Aorta (tissue), 5 donors: ENCODE measurements at places on chromosomes 2 and 18. TPM values are rescaled to one million over a fixed set of nuclear protein-coding genes. Genes with fewer than 3 reads are reported as not detected.

- no peak for DNase-seq
These were observed 50.3 kb downstream of the DTNA start for GRCh38 chr18:34760444-34760843.

Gene LYPD6
- total RNA-seq = 0.23 TPM

Gene KCNF1
- total RNA-seq = not detected

Gene PECR
- total RNA-seq = 5.6 TPM

Gene VWA3B
- 1.0 TPM for total RNA-seq

DNA sequence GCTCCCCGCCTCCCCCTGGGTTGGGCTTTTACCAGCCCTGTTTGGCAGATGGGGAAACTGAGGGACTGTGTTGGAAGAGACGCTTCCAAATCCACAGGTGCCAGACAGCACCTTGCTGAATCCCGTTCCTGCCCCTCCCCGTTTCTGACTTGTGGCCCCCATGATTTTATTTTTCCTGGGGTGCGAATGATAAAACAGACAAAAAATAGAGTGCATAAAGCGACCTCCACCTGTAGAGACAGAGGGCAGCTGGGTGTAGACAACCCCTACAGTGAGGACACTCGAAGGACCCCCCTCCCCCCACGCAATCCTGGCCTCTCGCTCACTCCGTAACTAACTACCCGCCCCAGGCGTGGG, 2.2 kb upstream of the CTDSP1 start:
- no peak for DNase-seq

DNA sequence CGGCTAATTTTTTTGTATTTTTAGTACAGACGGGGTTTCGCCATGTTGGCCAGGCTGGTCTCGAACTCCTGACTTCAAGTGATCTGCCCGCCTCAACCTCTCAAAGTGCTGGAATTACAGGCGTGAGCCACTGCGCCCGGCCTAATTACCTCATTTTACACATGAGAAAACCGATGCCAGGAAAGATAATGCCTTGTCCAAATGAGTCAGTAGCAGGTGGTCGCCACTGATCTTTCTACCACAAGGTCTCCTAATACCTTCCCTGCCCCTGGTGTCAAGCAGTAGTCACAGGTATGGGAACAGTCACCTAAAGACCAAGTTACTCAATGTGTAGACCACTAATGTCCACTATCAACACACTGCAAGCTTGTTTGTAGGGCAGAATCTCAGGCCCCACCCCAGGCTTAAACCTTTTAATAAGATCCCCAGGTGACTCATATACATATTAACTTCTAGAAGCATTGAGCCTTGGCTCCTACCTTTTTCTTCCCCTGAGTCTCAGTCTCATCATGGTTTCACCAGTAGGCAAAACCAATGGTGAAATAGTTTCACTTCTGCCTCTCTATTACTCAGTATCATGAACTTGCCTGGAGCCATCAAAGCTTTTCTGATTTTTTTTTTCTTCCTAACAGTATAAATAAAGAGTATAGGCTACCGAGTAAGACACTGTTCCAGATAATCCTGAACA, 6.9 kb upstream of the EPB41L5 start:
- no peak for DNase-seq

Gene DPYSL5
- not detected for total RNA-seq

- no peak for DNase-seq
These were observed 164.3 kb upstream of the PIK3C3 start for GRCh38 chr18:41790687-41791086.

DNA sequence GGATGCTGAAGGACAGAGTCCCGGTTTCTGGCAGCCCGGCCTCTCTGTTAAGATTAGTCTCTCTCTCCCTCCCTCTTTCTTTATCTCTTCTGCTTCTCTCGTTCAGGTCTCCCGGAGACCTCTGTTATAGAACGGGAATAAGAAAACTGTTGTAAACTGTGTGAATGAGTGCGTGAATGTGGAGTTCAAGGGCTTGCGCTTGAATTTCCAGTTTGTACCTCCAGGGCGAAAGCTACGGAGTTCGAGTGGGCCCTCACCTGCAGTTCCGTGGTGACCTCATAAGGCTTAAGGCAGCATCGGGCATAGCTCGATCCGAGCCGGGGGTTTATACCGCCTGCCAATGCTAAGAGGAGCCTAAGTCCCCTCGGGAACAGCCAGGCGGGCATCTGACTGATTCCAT, 26.4 kb downstream of the SKA1 start:
- DNase-seq = no peak

Gene PCARE
- not detected for total RNA-seq

Gene SERPINB10
- total RNA-seq = not detected

GRCh38 chr2:96142217-96143113, 2.8 kb downstream of the DUSP2 start:
- peak; percentile 67 for DNase-seq

Gene VRK2
- 21.9 TPM for total RNA-seq

- no peak for DNase-seq
These were observed 72.3 kb upstream of the ATG16L1 start for GRCh38 chr2:233178994-233179847.

DNA sequence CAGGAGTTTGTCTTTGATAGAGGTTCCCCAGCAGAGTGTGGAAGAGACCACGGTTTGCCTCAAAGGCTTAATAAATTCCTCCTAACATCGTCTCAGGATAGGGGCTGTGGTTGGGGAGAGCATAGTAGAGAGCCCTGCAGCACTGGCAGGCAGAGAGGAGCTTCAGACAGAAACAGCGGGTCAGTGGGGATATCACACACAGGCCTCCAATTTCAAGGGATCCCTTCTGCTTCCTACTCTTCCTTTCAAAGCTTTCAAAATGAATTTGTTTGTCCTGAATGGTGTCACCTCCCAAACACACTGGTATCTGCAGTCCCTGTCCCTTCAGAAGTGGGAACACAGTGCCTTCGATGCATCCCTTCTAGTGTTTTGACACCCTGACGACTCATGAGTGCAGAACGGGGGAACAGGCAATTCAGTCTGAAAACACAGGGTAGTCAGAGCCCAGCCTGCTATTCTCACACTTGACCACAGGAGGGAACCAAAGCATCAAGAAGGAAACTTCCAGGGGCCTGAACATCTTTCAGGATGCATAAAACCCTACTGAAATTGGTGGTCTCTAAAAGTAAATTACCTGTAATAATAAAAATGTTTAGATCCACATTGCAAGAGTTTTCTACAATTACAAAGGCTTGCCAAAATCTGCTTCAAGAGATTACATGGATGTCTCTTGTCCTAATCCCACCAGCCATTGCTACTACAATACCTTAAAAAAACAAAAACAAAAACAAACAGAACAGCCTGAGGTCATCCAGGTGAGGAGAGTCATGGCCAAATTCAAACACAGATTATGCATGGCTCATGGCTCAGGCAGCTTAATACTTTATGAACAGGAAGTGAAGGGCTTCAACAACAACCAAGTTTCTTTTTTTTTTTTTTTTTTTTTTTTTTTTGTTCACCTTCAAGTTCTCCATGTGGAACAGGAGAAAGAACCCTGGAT, 49.8 kb downstream of the SLC14A2 start:
- no peak for DNase-seq

DNA sequence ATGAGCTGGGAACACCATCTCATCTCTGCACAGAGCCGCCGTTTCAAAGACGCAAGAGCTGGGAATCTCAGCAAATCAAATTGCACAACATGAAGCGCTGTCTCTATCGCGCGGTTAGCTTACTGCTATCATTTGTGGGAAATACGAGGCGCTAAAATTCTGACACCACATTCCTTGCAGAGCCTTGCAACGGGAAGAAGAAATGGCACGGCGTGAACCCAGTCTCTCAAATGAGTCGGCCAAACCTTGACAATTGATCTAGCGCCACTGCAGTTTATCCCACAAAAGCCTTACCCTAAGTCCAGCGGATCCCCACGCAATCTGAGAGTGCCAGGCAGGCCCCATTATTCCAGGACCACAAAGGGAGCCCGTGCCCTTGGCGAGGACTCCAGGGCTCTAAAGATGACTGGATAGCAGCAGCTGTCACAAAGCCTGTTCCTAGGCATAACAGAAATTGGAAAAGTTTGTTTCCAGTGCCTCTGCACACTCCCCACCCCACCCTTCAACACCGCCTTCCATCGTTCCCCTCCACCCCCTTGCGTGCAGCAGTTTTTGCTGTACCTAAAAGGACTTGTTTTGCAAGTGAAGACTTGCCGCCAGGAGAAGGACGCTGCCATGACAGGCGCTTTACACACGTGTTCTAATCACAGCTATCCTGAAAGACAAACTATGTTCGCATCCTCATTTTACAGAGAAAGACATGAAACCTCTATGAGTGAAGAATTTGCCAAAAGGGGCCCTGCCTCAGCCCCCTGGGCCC, 252.4 kb downstream of the EIPR1 start:
- no peak for DNase-seq

DNA sequence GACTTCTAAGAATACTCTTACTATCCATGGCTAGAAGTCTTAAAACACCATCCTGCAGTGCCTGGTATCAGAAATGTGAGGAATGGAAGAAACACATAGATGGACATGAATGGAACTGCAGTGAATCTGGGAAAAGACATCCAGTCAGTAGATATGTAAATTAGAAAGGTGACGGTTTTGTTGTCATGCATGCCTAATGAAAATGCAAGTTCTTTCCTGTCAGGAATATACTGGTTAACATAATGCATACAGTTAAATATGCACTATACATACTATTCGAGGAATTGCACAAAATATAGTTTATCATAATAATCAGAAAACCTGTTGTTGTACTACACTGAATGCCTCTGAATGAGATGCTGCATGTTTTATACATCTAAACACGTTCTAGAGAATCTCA, 190.6 kb upstream of the ITGA4 start:
- no peak for DNase-seq

Gene GALNT5
- total RNA-seq = 3.2 TPM

- no peak for DNase-seq
These were observed 26.5 kb upstream of the TWIST2 start for GRCh38 chr2:238821391-238821790.

DNA sequence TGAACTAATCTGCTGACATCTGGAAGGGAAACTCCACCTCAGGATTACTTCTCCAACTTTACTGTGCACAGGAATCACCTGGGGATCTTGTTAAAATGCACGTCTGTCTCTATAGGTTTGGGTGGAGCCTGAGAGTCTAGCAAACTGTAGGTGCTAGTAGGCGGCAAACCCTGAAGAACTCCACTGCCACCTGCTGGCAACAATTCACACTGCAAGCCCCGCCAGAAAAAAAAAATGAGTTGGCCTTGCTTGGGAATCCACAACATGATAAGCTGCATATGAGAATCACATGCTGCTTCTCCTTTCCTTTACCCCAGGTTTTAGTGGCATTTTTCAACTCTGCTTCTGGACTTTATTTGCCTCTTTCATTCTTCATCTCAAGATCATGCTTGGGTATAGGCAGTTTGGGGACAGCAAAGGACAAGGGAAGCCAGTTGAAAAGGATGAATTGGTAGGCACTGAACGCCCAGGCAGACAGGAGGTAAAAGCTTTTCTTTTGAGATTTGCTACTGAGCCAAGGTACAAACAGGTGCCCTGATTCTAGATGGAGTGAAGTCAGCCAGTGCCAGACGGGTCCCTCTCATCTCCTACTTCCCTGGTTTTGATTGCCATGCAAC, 88.8 kb downstream of the VIT start:
- no peak for DNase-seq

DNA sequence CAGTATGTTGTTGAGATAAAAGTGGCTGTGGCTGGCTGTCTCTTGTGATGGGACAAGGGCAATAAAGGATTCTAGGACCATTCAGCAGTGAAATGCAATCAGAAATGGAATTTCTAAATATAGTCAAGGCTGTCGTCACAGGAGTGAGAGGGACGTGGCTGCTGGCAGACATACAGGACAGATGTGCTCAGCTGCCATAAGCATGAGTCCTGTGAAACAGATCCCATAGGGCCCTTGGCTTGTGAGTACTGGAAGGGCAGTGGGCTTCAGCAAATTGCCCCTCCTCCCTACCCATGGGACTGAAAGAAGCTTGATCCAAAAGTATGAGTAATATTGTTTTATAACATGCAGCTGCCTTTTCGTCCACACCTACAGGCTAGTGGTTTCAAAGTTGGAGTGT, 4.2 kb upstream of the CNNM3 start:
- DNase-seq = no peak

DNA sequence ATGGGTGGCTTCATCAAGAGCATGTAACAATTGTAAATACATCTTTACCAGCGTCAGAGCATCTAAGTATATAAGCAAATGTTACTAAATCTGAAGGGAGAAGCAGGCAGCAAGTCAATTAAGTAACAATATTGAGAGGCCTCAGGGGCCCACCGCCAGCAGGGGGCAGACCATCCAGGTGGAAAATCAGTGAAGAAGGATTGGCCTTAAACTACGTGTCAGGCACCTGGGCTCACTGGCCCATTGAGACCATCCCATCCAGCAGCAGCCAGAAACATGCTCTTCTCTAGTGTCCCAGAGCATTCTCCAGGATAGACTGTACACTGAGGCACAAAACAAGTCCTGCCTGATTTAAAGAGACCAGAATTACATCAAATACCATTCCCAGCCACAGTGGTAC, 96.2 kb upstream of the SNTG2 start:
- DNase-seq = no peak

GRCh38 chr2:233926806-233927205, 9.6 kb downstream of the TRPM8 start:
- no peak for DNase-seq

DNA sequence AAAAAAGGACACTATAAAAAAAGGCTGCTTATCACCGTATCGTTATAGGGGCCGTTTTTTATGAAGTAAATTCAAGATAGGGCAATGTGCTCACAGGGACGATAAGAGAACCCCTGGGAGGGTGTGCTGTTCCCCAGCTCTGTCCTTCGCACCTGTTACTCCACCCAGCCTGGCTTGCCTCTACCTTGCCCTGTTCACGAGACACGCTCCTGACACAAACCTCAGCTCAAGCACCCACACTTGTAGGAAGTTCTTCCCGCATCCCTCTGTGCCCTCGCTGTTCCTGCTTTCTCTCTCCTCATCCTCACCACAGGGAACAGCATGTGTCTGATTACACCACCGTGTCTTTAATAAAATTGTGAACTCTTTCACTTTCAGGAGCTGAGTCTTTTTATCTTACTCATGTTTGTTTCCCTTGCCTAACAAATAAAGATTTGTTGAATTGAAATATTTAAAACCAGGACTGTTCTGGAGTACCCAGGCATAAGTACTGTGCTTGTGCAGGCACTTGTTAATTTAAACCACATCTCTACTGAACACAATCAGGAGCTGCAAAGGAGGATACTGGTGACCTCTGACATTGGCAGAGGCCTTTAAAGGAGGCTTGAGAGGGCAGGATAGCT, 26.0 kb upstream of the KIDINS220 start:
- DNase-seq = no peak

- DNase-seq = peak; percentile 54
These were observed 71.0 kb upstream of the CYP1B1 start for GRCh38 chr2:38146907-38147307.

Gene OTOS
- not detected for total RNA-seq
